ENCODE measurements at places on chromosomes 16 and 17.

- no peak for DNase-seq
Measured at GRCh38 chr16:78729687-78730086, 630.2 kb downstream of the WWOX start.

DNA sequence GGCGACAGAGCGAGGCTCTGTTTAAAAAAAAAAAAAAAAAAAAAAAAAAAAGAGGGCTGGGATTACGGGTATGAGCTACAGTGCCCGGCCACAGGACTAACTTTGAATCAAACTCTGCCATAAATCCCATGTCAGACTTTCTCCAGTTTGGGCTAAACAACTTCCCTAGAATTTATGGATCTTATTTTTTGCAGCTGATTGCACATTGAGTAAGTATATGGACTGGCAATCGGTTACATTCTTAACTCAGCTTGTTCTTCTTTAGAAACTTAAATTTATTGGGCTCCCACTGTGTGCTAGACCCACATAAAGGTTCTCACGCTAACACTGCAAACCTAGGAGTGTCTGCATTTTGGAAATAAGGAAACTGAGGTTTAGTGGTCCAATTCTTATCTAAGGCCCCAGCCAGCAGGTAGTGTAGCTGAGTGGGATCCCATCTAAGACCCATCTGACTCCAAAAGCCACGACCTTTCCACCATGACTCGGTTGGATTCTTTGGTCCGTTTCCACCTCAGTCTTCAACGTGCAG lies 718 bp upstream of the CBFB start:
- no peak for DNase-seq

- DNase-seq, result no peak
Measured at GRCh38 chr16:68772030-68772681, 35.1 kb downstream of the CDH1 start.

- DNase-seq, result no peak
Measured at GRCh38 chr16:81066681-81067080, 10.4 kb downstream of the C16orf46 start.

DNA sequence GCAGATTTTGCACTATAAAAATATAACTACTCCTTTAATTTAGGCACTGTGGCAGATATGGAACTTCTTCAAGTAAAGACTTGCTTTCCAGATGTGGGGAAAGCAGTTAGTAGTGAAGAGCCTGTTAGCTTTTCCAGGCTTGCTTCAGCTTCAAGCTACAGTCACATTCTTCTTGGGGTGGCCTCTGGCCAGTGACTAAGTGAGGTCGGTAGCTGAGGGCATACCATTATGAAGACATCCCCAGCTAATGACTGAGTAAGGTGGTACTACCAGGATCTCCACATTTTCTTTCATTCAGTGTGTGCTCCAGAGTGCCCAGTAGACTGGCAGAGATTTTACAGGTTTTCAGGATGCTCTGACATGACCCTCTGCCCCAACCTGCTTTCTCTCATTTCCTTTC lies 167.1 kb upstream of the KIF2B start:
- DNase-seq, result no peak

DNA sequence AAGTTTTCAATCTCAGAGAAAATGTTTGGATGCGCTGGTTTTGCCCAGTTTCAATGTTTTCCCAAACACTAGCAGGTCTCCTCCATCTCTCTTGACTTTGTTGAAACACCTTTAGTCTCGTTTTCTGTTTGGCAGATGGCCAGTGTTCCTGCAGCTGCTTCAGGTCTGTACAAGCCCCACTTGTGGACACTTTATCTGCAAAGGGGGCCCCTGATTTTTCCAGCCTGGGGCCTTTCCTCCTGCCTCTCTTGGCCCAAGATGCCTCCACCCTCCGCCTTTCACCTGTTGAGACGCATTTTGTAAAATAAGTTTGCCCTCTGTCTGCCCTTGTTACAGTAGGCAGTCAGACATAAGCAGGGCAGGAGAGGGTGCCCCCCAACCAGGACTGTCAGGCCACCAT lies 21.8 kb upstream of the PRM1 start:
- DNase-seq, result no peak

GRCh38 chr17:12007466-12007865 lies 10.2 kb upstream of the ZNF18 start:
- DNase-seq, result no peak
